ENCODE measurements at places on chromosomes 2 and 18.

- DNase-seq, result no peak
These were observed 451.1 kb upstream of the TRIB2 start for GRCh38 chr2:12265646-12266045.

- no peak for DNase-seq
These were observed 297.9 kb upstream of the MMADHC start for GRCh38 chr2:149885468-149885867.

DNA sequence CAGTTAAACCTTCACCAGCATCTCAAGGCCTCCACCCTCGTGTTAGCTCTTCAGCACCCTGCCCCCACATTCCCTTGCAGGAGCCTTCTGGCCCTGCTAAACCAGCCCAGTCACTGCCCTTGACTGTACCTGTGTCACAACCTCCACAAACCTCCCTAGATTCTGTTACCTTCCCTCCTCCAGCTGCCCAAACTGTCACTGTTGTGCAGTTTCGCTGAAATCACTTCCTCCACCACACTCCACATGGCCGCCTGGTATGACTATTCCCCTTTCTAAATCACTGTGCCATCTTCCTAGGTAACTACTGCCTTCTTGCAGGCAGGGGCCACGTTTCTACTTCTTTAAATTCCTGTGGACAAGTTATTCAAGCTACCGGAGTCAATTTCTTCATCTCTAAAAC is 160.2 kb downstream of the GALNT14 start:
- no peak for DNase-seq

GRCh38 chr2:113058998-113059960 is at the start of gene IL36RN:
Gene IL36RN, plus strand, starts transcription at chr2:113059198. Its CDS starts 241 bp downstream, at chr2:113059439.
- DNase-seq, result no peak

DNA sequence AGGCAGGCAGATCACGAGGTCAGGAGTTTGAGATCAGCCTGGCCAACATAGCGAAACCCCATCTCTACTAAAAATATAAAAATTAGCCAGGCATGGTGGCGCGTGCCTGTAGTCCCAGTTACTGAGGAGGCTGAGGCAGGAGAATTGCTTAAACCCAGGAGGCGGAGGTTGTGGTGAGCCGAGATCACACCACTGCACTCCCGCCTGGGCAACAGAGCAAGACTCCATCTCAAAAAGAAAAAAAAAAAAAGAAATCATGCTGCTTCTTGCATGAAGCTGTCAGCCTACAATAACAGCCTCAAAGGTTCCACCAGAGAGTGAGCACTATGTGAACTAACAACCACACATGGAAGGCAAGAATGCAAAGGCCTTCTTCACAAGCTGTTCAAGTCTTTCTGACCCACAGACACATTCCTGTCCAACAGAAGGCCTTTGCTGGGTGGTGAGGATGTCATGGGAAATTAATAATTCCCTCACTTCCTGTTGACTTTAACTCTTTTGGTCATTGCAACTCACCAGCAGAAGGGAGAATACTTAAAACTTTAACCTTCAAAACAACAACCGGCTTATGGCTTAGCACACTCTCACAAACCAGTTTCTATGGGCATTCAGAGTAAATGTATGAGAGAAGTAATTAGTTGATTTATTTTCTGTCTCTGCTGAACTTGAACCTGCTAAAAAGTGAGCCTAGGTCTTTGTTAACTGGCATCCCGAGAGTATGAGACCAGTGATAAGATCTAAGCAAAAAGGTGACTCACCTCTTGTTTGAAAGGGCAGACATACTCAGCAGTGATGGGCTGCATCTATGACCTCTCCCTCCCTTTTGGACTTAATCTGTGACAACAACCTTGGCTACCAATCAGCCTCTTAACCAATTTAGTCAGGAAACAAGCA is 11.8 kb downstream of the PLEKHM3 start:
- DNase-seq, result no peak

GRCh38 chr18:59448546-59448945 is 89.5 kb upstream of the LMAN1 start:
- DNase-seq, result no peak

DNA sequence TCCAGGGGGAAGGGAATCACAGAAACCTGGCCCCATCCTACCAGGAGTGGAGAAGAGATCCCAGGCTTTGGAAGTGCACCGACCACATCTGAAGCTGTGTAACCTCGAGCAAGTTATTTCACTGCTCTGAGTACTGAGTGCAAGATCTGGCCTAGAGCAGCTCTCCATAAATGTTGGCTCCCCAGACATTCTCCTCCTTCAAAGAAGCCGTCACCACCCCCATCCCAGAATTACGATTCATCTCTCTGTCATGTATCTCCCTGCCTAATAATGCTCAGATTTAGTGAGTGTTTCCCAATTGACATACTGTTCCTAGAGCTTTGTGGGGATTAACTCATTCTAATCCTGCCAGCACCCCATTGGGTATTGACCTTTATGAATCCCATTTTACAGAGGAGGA is 51.7 kb downstream of the TNS1 start:
- DNase-seq, result no peak

DNA sequence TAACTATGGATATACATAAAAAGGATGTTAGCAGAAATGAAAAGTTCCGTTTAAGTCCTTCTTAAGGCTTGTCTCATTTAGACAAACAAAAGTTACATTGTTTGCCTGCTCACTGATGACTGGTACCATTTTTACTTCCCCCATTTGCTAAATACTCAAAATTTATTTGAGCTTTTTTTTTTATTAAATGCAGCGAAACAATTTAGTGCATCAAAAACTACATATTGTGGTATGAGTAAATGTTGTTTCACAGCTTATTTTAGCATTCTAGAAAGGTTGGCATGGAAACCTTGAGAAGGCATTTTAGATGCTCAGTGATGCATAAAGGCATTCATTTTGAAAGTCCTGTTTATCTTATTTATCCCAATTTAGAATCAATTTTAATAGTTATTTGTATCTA is 100.0 kb downstream of the MAP2 start:
- DNase-seq, result no peak

DNA sequence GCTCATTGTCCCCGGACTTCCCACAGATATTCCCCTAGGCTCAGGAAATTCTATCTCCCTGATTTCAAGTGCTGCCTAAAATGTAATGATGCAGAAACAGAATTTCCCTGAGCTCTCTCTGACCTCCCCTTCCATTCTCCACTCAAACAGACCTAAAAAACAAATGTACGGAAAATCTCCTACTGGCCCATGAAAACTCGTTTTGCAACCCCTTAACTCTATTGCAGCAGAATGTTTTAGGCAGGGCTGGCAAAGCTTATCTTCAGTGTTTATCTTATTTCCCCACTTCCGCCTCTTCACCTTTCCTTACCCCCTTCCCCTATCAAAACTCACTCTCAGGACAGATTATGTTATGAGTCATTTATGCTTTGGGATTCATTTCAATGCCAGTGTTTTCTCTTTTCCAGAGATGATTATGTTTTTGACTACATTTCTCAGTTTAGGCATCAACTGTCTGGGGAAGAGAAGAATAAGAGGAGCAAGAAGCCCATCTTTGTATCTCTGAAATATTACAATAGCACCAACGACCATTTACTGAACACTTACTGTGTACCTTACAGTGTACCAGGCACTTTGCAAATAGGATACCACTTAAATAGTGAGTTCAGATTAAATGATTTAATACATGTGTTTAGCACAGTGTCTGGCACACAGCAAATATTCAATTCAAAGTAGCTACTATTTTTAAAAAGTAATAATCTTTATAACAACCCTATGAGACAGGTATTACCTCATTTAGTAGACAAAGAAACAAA is 53.9 kb upstream of the STPG4 start:
- no peak for DNase-seq

- DNase-seq, result no peak
These were observed 388.7 kb downstream of the TNS1 start for GRCh38 chr2:217614096-217614495.

DNA sequence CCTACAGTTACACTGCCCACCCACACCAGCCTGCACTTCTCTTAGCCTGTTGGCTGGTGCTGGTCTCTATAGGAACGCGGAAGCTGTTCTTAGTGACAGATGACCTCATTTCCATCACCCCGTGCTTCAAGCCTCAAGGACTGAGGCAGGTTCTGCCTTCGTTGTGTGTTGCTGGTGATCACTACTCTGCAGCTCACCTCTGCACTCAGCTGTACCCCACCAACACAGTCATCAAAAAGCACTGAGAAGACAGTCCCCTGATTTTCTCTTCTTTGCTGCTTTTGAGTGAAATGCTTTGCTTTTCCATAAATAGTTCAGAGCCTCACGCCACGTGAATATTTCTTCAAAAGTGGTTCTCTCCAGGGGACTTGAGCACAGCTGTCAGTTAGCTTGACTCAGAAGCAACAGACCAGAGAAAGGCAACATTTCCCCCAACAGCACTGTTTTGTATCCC is 225.7 kb upstream of the CCDC150 start:
- no peak for DNase-seq

DNA sequence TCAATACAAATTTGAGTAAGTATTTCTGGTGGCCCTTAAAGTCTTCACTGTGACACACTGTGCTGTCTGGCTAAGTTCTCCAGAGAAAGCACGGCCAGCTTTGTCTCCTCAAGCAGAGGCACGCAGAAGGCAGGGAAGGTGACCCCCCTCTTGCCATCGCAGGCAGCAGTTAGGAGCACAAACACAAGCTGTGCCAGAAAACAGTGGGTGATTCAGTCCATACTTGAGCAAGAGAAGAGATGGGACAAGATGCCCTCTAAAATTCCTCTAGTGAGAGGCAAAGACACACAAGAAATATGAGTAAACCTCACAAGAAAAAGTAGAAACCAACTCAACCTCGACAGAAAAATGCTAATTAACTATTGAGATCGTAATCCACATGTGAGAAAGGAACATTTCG is 9.8 kb downstream of the MCEE start:
- DNase-seq, result no peak

DNA sequence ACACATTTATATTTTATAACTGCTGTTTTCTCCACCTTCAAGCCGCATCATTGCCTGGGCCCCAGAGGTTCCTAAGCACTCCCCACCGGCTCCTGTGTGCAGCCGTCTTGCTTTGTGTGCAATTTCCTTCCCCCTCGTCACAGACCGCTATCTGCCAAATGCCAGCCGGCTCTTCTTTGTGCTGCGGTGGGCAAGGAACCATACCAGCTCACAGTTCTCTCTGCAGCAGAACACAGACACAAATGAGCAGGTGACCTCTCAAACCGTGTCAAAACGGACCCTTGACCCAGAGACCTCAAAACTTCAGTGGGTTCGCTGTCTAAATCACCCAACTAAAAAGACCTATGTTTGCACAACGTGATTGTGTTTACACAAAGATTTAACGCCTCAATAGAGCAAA is 58.2 kb downstream of the KLF7 start:
- DNase-seq, result peak; percentile 66

- DNase-seq, result no peak
These were observed 201.0 kb upstream of the STK17B start for GRCh38 chr2:196372276-196372809.

DNA sequence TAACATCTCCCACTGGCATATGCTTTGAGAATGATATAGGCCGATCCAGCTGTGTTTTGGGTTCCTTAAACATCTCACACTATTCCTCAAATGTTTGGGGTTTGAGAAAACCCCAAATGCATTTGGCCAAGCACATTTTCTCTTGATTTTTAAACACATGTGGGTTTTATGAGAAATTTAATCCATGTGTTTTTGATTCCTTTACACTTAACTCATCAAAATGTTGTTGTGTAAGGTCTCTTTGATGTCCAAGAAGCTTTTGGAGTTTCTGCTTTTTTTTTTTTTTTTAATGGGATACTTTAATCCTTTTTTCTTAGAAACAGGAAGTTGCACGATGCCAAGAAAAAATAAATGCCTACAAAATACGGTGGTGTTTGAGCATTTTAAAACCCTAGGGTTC is 339.8 kb upstream of the TCF4 start:
- no peak for DNase-seq

- no peak for DNase-seq
These were observed 199.8 kb upstream of the HDAC4 start for GRCh38 chr2:239600650-239601049.

GRCh38 chr2:201258666-201259615 is 1.4 kb upstream of the CASP8 start:
- no peak for DNase-seq

DNA sequence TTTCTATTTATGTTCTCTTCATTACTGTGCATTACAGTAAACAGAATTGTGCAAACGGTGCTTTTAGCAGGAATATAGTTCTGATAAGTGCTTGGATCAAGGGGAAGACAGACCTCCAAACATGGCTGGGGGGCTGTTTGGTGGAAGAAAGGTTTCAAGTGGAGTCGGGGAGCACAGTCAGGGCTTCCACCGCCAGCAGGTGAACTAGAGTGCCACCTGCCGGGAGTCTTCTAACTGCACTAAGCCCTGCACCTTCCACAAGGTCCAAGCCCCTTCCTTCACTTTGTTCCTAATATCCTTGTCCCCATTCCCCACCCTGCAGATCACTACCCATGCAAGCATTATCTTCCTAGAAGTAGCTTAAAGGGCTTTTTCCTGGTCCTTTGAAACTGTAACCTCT is 11.1 kb downstream of the ONECUT2 start:
- DNase-seq, result no peak

DNA sequence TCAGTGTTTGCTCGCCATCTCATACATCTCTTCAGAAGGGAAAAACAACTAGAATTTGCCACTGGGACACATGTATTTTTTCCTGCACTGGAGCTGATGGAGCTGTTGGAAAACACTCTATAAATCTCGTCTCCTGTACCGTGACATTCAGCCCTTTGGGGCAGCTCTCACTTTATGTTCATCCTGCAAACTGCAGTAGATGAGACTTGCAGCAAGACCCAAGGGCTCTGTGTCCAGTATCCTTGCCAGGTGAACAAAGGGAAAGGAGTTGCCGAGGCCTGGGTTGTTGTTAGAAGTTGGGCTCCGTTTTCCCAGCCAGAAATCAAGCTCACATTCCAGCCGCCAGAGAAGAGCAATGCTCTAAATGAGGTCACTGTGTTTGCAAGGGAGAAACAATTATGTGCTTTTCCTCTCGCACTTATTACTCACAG is 285.1 kb downstream of the SLC4A3 start:
- DNase-seq, result no peak

GRCh38 chr2:41994661-41995060 is 53.2 kb upstream of the PKDCC start:
- DNase-seq, result no peak

GRCh38 chr18:8367217-8367988 is 241.8 kb upstream of the RAB12 start:
- DNase-seq, result peak; percentile 64

DNA sequence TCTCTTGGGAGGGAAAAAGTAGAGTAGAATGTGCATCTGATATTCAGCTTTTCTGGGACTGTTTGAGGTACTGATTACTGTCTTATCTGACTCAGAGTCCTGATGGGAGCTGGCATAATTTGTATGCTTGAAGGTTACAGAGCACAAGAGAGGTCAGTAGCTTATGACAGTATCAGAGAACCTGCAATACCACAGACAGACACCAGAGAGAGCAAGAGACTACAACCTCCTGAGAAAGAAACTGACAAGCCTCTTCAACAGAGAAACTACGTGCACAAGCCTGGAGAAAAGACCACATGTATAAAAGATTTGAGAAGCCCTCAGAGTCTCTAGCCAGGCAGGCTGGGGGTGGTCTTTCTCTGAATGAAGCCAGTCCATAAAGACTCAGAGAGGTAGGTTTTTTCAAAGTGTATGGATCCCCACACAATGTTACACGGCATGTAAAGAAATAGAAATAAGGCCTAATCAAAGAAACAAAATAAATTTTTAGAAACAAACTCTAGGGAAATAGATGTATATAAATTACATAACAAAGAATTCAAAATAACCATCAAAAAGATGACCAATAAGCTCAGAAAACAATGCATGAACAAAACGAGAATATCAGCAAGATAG is 568.3 kb downstream of the LRRTM4 start:
- no peak for DNase-seq

Measured in C1 segment of cervical spinal cord (tissue), 14 donors.